ENCODE measurements at places on chromosomes 13 and 19.

DNA sequence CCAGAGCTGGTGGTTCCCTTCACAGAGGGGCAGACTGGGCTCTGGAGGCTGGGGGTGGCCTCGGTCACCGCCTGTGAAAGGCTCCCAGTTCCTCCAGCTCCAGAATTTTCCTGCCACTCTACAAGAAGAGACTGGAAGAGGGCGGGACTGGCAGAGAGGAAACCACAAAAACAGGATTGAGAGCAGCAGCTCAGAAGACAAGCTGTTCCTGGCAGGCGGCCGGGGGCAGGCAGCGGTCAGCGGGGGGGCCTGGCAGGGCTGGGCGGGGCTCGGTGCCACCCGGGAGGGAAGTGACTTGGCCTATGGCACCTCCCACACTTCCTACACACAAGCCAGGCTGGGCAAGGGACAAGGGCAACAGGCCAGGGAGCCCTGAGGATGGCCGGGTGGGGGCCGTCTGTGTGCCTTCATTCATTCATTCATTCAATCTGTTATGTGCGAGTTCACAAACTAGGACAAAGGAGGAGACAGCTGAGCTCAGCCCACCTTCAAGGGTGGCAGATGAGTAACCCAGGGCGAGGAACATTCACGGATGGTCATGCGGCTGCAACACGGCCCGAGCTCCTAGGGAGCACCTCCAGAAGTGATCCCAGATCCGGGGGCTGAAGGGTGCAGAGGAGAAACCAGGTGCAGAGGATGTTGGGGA is 16.9 kb upstream of the BTBD2 start:
- peak; percentile 67 for DNase-seq

DNA sequence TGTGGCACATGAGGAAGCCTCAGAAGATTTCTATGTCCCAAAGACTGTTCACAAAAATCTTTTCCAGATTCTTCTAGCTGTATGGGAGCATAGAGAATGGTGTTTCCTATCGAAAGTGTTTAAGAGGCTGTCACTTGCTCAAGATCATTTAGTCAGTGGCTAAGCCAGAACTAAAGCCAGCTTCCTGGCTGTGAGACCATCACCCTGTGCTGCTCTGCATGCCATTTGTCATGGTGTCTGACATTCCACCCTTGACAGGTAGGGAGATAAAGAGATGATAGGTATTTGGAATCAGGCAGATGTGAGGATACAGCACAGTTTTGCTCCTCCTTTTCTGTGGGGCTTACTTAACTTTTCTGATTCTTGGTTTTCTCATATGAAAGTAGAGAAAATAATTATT is 177.3 kb downstream of the DNAJC15 start:
- no peak for DNase-seq

DNA sequence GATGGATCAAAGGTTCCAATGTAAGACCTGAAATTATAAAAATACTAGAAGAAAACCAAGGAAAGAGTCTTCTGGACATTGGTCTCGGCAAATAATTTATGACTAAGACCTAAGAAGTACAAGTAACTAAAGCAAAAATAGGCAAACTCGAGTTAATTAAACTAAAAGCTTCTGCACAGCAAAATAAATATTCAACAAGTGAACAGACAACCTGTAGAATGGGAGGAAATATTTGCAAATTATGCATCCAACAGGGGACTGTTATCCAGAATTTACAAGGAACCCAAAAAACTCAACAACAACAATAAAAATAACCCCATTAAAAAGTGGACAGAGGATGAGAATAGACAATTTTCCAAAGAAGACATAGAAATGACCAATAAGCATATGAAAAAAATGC is 9.7 kb upstream of the SLAIN1 start:
- no peak for DNase-seq

GRCh38 chr19:12140545-12141404 is 625 bp upstream of the ZNF20 start:
- peak; percentile 91 for DNase-seq
